Stimulated activated naive CD4-positive, alpha-beta T cell (primary cell): ENCODE measurements at places on chromosomes 16 and 17.

GRCh38 chr16:58859958-58860669, 126.0 kb upstream of the GOT2 start:
- DNase-seq = no peak

DNA sequence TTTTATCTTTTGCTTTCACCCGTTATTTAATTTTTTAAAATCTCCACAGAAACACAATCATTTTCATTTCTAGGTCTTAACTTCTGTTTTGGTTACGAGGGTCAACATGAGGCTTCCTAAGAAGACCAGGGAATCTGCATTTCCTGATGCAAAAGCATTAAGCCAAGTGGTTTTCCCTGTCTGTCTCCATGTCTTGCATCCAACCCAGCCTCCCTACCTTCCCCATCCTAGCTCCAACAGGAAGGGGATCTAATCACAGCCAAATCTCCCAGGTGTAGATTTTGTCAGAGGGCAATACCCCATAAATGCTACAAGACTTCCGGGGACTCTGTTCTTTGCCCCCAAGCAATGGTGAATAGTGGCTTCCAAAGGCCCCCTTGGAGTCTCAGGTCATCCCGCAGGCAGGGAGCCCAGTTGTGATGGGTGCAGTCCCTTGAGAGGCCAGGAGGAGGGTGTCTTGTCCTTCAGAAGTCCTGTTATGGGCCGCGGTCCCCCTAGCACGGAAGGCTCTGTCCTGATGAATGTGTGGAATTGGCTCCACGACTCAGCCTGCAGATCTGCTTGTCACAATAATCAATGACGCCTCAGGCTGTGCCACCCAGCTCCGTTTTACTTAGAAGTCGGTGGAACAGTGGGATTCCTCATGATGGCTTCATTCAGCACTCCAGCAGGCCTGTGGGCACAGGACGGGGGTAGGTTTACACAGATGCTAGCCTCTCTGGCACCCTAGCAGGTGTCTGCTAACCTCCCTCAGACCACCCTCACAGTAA, 141.1 kb downstream of the RGS9 start:
- DNase-seq = no peak

DNA sequence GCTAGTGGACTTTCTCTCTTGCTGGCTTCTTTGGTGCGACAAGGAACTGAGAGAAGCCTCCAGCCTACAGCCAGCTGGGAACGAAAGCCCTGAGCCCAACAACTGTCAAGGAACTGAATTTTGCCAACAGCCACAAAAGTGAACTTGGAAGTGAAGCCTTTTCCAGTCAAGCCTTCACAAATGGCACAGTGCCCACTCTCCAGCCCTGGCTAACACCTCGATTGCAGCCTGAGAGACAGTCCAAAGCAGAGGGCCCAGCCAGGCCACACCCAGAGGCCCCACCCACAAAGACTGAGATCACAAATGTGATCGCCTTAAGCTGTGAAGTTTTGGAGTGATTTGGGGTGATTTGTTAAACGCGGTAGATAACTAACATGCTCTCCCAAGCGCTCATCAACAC, 244.6 kb upstream of the SDK2 start:
- no peak for DNase-seq

GRCh38 chr17:49157784-49158183, 25.2 kb downstream of the B4GALNT2 start:
- DNase-seq = no peak

DNA sequence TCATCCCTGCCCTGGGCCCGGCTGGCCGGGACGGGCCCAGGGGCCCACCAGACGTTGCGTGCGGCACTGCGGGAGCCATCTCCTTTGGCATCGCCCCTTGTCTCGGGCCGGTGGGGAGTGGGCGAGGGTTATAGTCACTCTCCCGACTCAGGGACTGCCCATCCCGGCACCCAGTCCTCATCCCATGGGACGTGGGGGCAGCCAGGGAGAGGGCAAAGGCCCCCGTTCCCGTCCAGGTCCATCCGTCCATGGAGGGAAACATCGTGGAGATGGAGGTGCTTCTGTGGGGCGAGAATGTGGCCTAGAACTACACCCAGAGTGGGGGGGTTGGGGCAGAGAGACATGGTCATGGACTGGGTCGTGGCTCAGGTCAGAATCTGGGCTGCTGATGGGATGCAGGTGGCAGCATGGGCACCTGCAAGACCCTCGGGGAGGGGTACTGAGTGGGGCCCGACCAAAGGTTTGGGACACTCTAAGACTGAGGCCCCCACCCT, 2.4 kb upstream of the WDR90 start:
- DNase-seq = no peak

DNA sequence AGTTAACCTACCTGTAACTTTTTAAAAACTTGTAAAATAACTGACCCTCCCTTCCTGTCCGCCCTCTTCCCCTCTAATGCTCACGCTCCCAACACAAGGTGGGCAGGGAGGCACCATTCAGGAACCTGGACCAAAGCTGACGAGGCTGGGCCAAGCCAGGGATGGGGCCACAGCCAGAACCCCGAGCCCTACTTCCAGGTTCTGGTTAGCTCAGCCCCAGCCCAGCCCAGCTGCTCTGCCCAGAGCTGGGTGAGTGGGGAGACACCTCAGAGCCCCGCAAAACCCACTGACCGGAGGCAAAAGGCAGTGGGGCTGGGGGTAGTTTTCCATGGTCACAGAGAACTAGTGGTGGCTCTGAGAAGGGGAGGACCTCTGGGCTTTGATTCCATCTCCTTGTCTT, 7.4 kb downstream of the CNP start:
- no peak for DNase-seq

DNA sequence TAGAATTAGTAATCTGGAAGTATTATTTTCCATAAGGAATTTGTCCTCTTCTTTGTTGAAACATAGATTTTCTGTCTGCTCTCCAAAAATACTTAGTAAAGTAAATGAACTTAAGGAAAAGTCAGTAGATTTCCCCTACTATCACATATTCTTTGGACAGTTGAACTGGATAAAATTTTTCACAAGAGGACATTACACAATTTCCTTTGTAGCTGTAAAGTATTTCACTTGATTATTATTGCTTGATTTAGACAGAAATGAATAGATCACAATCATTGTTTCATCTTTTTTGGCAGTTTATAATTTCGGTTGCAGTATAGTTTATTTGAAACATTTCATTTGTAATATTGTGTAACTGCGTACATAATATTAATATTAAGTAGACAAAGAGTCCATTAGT, 12.5 kb downstream of the CYB5B start:
- no peak for DNase-seq

DNA sequence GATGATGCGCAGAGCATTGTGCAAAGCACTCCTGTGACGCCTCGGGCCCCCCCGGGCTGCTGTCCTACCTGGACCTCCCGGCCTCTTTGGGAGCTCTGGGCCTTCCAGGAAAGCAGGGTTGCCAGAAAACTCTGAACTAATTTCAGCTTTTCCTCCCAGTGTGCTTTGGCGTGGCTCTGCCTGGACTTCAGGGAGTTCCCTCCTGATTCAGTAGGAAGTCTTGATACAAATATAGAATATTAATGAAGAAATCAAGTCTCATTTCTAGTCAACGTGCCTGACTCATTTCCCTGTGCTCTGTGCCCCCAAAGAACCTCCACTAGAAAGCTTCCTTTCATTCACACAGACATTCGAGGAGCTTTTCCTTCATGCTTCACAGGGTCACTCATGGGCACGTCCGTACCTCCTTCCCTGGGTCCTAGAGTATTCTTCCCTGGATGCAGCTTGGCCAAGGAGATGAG, 84.0 kb upstream of the NOL11 start:
- no peak for DNase-seq

DNA sequence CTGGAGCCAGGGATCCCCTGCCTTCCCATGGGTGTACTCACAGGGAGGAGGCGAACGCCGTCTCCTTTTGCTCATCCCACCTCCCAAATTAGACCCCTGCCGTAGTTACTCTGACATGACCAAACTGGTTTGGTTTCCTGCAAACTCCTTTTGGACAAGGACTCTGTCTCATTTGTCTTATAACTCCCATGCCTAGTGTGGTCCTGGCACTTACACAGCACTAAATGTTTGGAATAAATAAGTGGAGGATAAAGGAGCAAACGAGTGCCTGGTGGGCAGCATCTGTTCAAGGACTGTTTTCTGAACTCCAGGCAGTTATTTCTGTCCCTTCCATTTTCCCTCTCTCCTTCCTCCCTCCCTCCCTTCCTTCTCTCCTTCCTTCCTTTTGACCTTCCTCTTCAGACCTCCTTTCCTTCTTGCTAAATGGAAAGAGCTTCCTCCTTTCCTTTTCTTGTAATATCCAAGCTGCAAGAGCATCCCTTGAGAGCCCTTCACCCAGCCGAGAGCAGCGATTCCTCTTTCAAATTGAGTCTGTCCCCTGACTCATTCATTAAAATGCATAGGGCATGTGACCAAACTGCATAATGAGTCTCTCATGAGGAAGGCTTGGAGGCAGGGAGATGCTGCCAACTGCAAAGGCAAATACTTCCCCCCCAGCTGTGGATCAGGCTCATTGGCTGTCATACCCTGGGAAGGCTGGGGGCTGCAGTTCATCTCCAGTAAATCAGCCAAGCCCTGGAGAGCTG, 36.8 kb downstream of the CHD9 start:
- no peak for DNase-seq

DNA sequence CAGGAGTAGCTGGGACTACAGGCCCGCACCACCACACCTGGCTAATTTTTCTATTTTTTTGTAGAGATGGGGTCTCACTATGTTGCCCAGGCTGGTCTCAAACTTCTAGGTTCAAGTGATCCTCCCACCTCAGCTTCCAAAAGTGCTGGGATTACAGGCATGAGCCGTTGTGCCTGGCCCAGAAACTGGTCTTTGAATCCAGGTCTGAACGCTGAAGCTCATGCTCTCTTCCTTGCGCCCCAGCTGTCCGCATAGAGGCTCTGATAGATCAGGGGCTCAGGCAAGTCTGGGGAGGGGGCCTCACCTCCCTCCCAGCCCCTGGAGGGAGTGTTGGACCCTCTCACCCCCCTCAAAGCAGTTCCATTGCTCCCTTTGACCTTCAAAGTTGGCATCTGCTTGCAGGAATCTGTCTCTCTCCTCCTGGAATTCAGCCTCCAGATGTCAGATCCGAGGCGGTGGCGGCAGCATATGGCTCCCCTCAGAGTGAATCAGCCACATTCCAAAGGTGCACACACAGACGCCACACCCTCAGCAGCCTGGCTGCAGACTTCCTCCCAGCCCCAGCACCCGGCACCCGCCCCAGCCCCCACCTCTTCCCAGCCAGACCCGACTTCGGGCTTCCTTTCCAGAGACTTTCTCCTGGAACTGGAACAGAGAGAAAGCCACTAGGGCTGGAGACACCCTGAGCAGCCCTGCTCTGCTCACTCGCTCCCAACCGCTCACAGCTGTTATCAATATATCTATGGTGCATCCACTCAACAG, 16.9 kb upstream of the GLIS2 start:
- DNase-seq = no peak

- no peak for DNase-seq
These were observed 24.8 kb upstream of the CEP20 start for GRCh38 chr16:15913046-15913698.

DNA sequence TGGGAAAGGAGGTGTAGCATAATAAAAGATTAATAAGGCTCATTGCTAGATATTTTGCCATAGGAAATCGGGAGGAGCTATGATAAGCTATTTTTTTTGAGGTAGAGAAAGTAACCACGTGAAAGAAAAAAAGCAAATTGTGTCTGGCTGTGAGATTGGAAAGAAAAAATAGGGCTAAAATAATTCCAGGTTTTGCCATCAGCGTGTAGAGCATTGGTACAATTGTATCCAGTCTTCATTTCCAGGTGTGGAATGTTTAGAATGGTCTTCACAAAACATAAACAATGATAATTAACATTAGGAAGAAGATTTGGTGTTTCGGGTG, 1.1 kb downstream of the TANC2 start:
- DNase-seq = no peak

- DNase-seq = no peak
These were observed 6.4 kb upstream of the ZNF750 start for GRCh38 chr17:82846061-82846691.

DNA sequence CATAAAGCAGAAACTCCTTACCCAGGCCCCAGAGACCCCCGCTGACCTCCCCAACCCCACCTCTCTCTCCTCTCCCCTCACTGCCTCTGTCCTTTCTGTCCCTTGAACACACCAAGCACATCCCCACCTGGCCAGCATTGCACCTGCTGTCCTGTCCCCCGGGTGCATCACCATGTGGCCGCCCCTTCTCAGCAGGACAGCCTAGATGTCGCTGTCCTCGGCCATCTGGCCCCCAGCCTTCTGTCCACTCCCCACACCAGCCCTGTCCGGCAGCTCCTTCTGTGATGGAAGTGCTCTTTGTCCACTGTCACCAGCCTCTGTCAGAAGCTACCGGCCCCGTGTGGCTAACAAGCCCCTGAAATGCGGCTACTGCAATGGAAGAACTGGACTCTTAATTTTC, 12.3 kb upstream of the MPRIP start:
- DNase-seq = no peak

GRCh38 chr17:61486135-61487120, 34.2 kb downstream of the TBX4 start:
- no peak for DNase-seq

GRCh38 chr17:81128774-81129173, 36.5 kb upstream of the PVALEF start:
- DNase-seq = no peak

DNA sequence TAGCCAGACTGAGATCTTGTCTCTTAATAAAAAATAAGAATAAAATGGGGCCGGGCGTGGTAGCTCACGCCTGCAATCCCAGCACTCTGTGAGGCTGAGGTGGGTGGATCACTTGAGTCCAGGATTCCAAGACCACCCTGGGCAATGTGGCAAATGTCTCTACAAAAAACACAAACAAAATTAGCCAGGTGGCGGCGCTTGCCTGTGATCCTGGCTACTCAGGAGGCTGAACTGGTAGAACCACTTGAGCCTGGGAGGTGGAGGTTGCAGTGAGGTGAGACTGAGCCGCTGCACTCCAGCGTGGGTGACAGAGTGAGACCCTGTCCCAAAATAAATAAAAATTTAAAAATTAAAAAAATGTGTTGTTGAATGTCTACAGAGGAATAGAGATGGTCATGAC, 2.9 kb upstream of the DEF8 start:
- DNase-seq = no peak

DNA sequence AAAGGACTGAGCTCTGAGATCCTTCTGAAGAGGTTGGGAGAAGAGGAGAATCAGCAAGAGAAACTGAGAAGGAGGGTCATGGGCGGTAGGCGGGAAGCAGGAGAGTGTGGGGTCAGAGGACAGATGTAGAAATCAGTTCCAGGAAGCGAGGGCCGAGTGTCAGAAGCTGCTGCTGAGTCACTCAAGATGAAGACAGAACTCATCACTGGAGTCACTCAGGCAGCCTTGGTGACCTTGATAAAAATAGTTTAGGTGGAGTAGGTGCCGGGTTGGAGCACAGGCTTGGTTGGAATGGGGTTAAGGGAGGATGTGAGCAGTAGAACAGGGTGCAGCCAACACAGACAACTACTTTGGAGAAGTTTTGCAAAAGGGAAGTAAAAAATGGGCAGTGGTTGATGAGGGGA, 6.1 kb upstream of the ITGAM start:
- DNase-seq = no peak
